NCI-H2081 treated with DMSO at 0.1 percent for 48 hours (cell line): ENCODE measurements at places on chromosomes 3 and 15.

DNA sequence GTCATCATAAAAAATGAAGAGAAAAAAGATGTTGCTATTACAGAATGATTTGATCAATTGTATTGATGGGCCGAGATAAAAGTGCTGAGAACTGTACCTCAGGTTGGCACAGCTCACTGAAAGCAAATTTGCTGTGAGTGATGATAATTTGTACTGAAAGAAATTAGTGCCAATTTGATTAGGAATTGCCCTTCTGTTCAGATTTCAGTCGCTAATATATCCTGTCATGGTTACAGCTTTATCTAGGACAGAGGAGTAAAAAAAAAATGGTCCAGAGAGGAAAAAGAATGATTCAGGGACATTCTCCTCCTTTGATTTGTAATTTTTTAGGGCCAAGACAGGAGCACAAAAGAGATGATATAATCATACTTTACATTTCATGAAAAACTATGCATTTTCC is 1264.2 kb downstream of the ROBO2 start:
- DNase-seq, result no peak

GRCh38 chr3:105853801-105854432 is 14.9 kb downstream of the CBLB start:
- DNase-seq, result no peak

DNA sequence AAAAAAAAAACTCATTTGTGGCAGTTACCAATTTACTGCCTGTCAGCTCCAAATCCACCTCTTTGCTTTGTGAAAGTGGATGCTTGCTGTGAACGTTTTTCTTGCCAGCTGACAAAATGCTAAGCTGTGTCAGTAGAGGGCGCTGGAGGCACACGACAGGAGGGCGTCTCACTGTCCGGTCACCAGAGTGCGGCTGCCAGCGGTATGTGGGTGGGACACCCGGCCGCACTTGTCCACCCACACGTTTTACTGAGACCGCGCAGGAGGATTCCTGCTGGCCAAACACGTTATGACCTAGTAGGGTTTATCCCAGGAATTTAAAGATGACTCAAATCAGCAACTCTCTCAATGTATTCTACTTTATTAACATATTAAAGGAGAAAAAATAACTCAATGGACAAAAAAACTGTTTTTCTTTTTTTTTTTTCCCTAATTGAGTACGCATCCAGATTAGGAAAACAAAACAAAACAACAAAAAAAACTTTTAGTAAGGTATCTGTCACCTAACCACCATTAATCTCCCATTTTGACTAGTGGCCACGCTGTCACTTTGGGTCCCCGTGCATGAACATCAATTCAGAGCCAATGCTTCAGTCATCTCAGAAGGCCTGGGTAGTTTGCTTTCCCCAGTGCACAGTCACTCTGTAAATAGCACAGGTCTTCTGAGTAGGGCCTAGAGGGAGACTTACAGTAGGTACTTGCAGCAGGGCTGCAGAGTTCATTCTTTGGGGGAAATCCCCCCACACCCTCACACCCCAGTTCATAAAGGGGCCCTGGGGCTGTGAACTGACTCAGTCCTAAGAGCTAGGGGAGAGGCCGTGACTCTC is 43.8 kb upstream of the RPL35A start:
- DNase-seq, result peak; percentile 55

DNA sequence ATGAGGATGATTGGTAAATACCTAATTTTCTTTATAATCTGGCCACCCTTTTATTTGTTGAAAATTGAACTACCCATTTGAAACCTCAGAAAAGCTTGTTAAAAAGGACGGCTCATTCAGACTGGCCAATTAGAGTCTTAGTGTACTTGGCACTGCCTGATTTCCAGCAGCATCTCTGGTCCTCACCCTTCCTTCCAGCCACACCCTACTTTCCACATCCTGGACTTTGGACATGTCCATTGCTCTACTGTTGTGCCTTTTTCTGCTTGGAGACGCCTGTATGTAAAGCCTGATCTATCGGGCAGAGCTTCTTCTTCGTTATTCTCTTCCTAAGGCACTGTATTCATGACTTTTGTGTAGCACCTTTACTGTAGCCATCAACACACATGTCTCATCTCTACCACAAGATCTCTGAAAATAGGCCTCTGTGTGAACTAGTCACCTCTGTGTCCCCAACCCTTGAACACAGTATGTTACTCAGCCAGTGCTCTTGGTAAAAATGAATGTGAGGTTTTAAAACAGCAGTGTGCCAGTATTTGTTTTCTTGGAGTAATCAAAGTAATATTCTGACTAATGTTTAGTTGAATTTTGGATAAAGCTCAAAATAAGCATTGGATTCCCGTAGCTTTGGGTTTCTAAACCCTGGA is 6.8 kb downstream of the RBM5 start:
- DNase-seq, result no peak

DNA sequence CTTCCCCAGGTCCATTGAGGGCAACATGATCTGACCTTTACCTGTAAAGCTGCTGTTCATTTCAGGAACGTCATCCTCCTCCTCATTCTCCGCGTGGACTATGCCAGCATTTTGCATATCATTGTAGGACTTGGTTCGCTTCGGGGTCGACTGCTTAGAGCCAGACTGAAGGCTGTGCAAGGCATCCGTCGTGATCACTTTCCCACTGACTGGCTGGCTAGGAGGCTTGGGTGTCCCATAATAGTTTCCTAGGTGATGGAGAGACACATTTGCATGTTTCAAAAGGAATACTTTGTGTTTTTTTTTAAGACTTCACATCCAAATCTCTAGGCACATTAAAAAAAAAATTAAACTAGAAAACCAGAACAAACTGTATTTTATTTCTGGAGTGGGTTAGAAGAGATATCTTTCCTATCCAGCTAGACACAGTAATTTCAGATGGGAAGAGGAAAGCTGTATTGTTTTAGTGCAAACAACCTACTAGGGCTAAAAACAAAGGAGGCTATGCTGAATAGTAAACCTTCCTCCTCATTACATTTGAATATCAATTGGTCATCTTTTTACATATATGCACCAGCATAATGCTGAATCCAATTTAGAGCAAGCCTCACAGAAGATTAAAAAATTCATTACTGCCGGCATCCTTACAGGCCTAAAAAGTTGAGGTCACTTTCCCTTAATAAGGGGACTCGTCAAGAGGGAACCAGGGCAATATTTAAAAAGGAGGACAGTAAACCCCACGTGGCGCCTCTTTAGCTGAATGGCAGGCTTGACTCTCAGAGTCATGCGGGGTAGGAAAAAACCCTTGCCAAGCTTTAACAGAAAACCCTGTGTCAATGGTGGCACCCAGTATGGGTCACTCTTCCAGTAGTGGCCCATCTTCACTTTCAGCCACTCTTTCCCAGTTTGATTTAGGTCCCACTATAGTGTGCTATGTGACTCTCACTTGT is 559.9 kb downstream of the MAGI1 start:
- DNase-seq, result no peak
